Umbilical cord (tissue), 2 donors: ENCODE measurements at places on chromosomes 2 and 18.

DNA sequence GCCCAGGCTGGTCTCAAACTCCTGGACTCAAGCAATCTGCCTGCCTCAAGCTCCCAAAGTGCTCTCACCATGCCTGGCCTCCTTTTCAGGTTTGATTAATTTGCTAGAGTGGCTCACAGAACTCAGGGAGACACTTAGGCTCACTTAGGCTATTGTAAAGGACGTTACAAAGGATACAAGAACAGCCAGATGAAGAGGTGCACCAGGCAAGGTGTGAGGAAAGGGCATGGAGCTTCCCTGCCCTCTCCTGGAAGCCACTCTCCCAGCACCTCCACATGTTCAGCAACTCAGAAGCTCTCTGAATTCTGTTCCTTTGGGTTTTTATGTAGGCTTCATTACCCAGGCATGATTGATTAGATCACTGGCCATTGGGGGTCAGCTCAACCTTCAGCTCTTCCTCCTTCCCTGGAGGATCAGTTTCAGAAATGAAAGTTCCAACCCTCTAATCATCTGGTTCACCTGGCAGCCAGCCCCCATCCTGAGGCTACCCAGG is 78.7 kb upstream of the RGPD5 start:
- no peak for DNase-seq

GRCh38 chr2:179020156-179020750 is 29.7 kb downstream of the CCDC141 start:
- no peak for DNase-seq

GRCh38 chr18:58527952-58528287 is 101.0 kb downstream of the ALPK2 start:
- no peak for DNase-seq

DNA sequence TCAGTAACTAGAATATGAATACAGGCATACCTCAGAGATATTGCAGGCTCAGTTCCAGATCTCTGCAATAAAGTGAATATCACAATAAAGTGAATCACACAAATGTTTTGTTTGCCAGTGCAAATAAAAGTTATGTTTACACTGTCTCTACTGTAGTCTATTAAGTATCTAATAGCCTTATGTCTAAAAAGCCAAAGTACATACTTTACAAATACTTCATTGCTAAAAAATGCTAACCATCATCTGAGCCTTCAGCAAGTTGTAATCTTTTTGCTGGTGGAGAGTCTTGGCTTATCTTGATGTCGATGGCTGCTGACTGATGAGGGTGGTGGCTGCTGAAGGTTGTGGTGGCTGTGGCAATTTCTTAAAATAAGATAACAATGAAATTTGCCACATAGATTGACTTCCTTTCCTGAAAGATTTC is 159.4 kb downstream of the MYO1B start:
- peak; percentile 14 for DNase-seq

DNA sequence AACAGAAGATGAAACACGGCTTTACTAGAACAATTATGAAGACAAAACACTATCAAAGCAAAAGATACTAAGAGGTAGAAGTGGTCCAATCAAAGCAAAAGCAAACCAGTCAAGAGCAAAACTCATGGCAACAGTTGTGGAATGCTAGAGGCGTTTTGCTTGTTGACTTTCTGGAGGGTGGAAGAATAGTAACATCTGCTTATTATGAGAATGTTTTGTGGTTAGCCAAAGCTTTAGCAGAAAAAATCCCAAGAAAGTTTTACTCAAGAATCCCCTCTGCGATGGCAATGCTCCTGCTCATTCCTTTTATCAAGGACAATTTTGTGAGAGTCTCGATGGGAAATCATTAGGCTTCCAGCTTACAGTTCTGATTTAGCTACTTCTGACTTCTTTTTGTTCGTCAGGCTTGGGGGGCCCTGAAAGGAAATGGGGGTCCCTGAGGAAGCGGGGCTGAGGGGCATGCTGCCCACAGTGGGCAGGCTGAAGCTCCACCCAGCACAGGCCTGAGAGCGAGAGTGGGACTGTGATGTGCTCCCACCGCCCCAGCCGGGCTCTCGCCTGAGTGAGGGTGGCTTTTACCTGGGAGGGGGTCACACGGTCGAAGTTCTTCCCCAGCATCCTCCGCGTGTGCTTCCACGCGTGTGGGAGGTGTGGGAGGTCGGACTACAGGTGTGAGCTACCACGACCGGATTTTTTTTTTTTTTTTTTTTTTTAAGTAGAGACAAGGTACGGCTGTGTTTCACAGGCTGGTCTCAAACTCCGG is 49.0 kb upstream of the MC4R start:
- no peak for DNase-seq

DNA sequence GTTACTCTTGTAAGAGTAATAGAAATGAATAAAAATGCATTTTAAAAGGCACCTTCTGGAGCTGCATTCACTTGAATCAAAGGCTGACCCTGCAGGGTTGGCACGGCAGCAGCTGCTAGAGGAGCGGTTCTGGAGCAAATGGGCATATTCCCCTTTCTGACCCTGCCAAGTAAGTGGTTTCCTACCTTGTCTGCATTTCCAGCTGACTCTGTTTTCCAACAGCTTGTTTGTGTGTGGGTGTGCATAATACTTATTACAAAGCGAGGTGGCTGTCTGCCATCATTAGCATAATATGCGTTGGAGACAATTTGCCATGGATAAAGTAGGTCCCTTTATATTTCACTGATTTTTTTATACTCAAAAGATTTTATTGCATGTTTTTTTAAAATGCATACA is 21.3 kb upstream of the TTN start:
- DNase-seq, result no peak

DNA sequence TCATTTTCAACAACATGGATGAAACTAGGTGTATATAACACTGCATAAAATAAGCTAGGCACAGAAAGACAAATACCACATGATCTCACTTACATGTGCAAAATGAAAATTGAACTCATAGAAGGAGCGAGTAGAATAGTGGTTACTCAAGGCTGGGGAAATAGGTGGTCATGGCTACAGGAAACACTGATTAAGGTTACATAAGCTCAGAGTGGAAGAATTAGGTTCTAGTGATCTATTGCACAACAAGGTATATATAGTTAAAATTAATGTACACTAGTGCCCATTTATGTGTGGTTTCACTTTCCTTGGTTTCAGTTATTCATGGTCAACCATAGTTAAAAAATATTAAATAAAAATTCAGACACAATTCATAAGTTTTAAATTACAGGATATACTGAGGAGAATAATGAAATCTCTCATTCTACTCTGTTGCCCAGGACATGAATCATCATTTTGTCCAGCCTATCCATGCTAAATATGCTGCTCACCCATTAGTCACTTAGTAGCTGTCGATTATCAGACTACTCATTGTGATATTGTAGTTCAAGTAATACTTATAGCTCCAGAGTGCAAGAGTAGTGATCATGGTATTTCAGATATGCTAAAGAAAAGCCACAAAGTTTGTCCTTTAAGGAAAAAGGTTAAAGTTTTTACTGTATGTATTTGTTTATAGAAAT is 1530.9 kb upstream of the LRRTM1 start:
- DNase-seq, result no peak

DNA sequence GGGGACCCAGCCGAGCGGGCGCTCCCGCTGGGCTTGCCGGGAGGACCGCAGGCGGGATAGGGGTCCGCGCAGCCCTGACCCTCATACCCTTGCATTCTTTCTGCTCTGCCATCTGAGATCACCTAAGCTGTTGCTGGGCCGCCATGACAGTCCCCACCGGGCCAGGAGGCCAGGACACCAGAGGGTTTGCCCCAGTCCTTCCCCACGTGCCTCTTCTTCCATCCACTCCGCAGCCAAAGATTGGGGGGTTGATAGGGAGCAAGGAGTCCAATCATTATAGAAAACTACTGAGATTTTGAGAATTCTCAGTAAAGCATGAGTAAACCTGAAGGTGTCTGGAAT is 453 bp upstream of the GRB14 start:
- no peak for DNase-seq

- DNase-seq, result no peak
Measured at GRCh38 chr2:75801234-75801982, 90.7 kb upstream of the GCFC2 start.

DNA sequence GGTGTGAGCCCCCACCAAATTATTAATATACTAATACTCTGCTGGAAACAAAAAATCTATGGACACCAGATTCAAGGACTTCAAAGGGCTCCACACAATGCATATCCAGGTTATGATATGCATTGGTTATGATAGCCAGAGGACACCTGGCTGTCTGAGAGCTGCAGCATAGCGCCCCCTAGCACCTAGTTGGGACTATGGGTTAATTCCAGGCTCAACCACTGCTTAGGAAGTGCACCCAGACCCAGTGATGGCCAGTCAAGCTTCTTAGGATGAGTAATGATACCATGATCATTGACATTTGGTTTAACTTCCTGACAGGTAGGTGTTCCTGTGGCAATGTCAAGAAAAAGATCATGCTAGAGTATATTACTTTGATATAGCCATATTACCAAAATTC is 3.8 kb upstream of the FRZB start:
- no peak for DNase-seq

DNA sequence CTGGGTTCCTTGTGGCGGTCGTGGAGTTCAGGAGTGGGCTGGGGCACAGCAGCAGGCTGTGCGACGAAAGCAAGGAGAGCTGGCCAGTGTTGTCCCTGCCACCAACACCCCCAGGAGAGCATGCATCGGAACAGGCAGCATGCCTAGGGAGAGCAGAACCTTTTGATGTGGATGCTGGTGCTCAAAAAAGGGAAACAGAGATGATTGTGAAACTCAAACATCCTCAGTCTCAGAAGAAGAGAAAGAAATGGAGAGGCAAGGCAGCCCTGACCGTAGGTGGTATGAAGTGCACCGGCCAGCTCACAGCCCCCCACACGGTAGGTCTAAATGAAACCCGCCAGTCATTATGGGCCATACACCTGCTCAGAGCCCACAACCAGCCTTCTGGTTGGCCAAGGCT is 253.4 kb downstream of the GBX2 start:
- no peak for DNase-seq
